Dermis microvascular lymphatic vessel endothelial cell (primary cell): ENCODE measurements at places on chromosomes 6 and 20. TPM values are rescaled to one million over a fixed set of nuclear protein-coding genes. Genes with fewer than 3 reads are reported as not detected.

OGFRL1 gene
- 3.2 and 4.6 TPM in 2 replicates for total RNA-seq

DNA sequence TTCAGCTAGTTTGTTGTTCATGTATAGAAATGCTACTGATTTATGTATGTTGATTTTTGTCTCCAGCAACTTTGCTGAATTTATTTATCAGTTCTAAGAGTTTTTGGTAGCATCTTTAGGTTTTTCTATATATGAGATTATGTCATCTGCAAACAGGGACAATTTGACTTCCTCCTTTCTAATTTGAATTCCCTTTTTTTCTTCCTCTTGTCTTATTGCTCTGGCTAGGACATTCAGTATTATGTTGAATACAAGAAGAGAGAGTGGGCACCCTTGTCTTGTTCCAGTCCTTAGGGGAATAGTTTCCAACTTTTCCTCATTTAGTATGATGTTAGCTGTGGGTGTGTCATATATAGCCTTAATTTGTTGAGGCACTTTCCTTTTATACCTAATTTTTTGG lies 58.2 kb downstream of the CDH26 start:
- DNase-seq: no peak

DNA sequence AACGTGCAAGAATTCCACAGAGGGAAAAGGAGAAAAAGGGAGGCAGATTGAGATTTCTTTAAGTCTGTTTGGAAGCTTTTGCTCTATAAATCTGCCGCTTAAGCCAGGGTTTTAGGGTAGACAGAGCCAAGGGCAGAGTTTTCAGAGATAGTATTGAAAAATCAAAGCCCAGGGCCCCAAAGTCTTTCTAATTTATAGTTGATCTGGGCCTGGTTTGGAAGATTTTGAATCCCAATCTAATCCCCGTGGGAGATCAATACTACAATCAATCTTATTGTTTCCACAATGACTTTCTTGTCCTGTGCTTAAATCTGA lies 3.3 kb downstream of the BMP2 start:
- DNase-seq: no peak

DNA sequence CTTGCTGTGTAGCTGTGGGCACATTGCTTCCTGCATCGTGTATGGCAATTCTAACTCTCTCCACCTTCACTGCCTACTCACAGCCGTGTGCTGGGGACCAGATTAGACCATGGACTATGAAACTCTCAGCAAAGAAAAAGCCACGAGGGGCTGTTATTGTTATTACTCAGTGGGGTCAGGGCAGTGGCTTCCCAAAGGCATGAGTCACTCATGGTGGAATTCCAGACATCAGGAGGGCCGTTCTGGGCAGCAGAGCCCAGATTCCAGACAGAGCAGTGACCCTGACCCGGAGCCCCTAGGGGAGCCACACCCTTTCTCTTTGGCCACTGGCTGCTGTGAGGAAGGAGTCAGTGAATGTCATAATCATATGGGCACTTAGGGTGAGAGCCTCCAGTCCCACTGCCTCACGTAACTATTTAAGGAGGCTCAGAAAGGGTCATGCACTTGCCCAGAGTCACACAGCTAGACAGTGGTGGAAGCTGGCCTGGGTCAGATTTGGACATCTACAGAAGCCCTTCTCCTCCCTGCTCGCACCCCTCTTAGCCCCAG lies 22.2 kb upstream of the CCN5 start:
- DNase-seq: peak; percentile 99

DNA sequence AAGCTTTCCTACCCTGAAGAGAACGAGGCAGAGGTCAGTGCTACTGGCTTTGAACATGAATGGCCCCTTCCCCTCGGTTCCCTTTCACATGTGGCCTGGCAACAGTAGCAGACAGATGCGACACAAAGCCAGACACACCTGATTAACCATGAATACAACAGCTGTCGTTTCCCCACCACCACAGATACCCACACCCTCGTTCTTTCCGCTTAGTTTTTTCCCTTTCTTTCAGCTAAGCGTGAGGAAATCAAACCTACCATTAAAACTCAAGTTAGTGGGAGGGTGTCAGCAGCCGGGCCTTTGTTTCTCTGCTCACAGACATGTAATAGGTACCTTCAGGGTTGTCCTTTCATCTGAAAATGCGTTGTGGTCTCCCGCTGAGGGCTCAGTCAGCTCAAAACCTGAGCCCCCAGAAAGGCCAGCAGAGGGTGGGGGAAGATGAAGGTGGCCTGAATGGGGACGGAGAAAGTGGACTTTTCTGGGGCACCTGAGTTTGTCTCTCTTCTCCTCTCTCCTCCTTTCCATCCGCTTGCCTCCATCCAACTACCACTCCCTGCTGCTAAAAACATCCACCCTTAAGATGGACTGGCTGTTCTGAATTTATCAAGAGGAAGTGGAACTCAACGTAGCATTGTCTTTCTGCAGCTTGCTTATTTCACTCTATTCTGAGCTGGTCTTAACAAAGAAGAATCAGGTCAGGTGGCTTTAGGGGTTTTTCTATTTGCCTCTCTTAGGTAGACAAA lies 516.6 kb upstream of the JARID2 start:
- no peak for DNase-seq

DNA sequence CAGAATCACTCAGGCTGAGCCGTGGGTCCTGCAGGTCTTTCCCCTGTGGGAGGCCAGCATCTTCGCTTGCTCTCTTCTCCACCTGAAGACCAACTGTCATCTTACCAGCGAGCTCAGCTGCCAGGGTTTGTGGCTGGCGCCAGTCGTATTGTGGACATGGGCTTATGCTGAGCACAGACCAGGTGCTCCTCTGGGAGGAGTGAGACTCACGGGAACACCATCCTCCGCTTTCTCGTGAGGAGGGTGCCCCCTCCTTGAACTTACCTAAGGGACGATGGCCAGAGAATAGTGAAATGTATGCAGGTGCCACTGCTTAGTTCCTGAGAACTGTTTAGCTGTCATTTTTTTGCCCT lies 17.1 kb downstream of the WRNIP1 start:
- DNase-seq: no peak

DNAH8 gene
- not detected in 2 replicates for total RNA-seq

- DNase-seq: no peak
Measured at GRCh38 chr6:163782436-163783003, 368.0 kb downstream of the QKI start.

DNA sequence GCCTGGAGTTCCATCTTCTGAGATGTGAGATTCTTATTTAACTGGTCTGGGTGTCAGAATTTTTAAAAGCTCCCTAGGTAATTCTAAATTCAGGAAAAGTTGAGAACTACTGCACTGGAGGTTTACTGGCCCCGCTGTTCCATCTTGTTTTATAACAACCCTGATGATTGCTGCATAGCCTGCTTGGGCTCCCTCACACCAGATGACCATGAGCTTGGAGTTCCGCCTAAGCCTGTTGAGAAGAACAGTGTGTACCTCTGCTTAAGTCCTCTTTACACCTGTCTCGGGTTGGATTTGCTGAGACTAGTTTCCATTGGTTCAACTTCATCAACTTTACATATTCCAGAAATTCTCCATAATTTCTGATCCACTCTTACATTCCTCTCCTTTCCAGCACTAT lies 77.9 kb downstream of the FKBP5 start:
- no peak for DNase-seq

TP53TG5 gene
- total RNA-seq: not detected in 2 replicates

- DNase-seq: peak; percentile 86
Measured at GRCh38 chr6:30862156-30862875, 22.0 kb upstream of the DDR1 start.

TNXB gene
- total RNA-seq: 0.90 and 1.8 TPM in 2 replicates

- DNase-seq: no peak
Measured at GRCh38 chr20:25584905-25585704, at the start of gene NINL. Gene NINL, minus strand, starts transcription at chr20:25585531. Its CDS starts 58,944 bp downstream, at chr20:25526587.

BMP2 gene
- total RNA-seq: 13.1 and 30.8 TPM in 2 replicates

RAET1G gene
- under 0.01 and 0.13 TPM in 2 replicates for total RNA-seq

DNA sequence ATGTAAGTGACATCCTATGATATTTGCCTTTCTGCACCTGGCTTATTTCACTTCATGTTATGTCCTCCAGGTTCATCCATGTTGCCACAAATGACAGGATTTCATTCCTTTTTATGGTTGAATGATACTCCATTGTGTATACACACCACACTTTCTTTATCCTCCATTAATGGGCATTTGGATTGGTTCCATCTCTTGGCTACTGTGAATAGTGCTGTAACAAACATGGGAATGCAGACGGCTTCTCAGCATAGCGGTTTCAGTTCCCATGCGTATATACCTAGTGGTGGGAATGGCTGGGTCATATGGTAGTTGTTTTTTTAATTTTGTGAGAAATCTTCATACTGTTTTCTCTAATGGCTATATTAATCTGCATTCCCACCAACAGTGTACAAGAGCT lies 14.8 kb downstream of the MTHFD1L start:
- no peak for DNase-seq

DNA sequence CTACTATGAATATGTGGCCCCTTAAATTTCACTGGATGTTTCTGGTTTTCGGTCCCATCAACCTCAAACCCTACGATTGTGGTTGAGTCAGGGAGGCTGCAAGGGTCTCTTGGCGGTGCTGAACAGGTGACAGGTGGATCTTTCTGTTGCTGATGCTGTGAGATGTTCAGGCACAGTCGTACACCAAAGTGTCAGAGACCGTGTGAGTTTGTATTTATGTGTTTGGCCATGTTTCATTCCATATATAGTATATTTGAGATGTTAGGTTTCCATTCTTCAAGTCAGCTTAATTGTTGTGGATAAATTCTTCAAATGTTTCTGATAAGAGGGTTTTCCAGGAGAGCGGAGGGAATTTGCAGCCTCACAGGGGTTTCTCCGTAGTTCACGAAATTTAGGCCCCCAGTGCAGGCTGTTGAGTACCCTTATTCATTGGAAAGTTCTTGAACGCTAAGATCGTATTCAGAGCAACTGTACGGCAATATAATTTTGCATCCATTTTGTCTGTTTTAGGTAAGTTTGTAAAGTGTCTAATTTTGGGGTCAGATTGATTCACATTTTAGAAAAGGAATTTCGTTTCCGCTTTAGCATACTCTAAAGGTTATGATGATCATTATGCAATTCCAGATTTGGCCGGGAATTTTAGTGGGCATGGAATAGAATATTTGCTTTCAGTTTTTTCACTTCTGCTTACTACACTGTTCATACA lies 1.2 kb downstream of the TAB2 start:
- DNase-seq: peak; percentile 29

DNA sequence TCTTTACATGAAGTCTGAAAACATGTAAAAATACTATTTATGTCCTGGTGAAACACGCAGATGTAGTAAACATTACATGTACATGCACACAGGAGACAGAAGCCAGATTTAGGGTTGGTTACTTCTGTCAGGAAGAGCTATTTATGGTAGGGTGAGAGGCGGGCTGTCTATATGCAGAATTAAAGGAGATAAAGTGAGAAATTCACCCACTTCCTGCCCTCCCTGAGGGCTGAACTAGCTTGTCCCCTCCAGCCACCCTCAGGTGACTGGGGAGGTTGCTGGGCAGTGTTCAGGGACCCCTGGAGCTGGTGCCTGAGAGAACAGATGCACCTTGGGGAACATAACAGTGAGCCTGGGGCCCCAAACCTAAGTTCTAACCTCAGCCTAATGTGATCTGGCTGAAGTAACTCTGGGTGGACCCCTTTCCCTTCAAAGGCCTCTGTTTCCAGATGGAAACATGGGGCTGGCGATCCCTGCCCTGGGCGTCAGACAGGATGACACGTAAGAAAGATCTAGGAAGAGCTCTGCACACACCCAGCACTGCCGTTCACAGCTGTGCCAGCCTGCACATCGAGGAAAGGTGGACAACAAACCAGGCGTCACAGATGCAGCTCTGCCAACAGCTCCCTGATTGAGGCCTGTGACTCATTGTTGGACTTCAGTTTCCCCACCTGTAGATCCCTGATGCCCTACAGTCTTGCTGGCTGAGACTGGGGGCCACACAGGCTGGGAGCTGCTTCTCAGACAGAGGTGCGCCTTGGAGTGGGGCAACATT lies 1.3 kb downstream of the PI16 start:
- DNase-seq: no peak

DNA sequence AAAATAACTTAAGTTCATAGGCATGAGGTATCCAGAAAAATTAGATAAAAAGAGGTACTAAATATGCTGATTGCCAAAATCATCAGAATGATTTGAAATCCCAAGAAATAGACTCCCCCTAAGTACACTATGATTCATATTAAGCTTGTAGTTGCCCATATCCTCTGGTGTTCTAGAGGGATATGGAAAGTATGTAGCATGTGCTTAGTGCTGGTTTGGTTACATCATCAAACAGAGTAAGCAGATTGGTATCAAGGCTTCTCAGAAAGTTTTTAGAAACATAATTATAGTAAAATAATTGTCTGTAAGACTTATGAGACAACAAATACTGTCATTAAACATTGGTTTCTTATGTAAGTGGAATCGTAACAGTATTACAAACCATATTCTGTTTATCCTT lies 166.4 kb downstream of the FAXC start:
- DNase-seq: no peak

XPO5 gene
- total RNA-seq: 21.2 and 23.6 TPM in 2 replicates

FAM83B gene
- total RNA-seq: not detected in 2 replicates

SLC32A1 gene
- not detected in 2 replicates for total RNA-seq

- no peak for DNase-seq
Measured at GRCh38 chr20:35662551-35662950, 2.1 kb downstream of the CPNE1 start.

DNA sequence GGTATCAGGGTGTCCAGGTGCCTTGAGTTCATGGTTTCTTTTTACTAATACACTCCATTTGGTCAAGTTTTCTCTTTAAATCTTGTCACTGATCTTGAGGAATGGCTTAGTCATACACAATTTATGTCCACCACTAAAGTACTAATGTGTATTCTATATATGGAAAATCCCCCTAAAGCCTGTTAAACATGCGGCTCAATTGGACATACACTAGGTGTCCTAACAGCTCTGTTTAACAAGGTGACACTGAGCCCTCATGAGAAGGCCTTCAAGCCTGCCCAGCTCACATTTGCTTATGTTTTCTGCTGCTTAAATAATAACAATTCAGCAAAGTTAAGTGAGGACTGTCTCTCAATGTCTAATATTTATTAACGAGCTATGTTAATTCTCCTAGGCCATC lies 31.5 kb downstream of the PDE7B start:
- DNase-seq: no peak

CLPSL2 gene
- total RNA-seq: not detected in 2 replicates

- no peak for DNase-seq
Measured at GRCh38 chr20:63687419-63688178, 8.9 kb upstream of the TNFRSF6B start.

GRCh38 chr6:78526432-78526831 lies 340.9 kb upstream of the IRAK1BP1 start:
- no peak for DNase-seq

OPRL1 gene
- 2.3 and 2.7 TPM in 2 replicates for total RNA-seq

GRCh38 chr20:53220482-53221307 lies 248.5 kb downstream of the TSHZ2 start:
- DNase-seq: no peak

TINAG gene
- total RNA-seq: not detected in 2 replicates

WFDC5 gene
- not detected in 2 replicates for total RNA-seq

DNA sequence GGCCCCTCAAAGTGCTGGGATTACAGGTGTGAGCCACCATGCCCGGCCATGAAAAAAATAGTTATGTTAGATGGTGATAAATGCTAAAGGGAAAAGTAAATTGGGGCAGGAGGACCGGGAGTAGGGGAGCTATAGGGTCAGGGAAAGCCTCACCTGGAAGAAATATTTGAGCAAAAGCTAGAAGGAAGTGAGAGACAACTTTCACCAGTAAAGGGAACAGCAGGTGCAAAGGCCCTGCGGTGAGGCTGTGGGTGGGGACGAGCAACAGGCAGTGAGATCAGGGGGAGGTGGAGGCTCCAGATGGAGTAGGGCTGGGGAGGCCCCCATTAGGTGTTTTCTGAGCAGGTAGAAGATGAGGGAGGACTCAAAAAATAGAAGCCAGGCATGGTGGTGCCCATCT lies 16.0 kb downstream of the BCAS4 start:
- DNase-seq: no peak

- DNase-seq: no peak
Measured at GRCh38 chr6:139243536-139243935, 48.3 kb downstream of the TXLNB start.

- no peak for DNase-seq
Measured at GRCh38 chr6:88519301-88520016, 353.3 kb upstream of the CNR1 start.
